ENCODE measurements at places on chromosomes 1 and 21.

DNA sequence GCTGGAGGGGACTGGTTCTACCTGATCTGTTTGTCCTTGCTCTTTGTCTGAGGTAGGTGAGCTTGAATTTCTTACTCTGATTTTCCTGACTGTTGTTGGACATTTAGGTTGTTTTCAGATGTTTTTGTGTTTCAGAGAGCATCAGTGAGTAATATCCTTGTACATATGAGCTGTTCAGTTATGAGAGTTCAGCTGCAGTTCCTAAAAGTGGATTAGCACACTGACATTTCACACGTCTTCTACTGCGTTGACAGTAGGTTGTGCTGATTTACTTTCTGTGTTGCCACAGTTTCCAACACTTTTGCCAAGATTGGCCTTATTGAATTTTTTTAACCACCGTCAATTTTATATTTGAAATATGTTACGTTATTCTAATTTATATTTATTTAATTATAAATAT is 27.7 kb downstream of the CXADR start:
- DNase-seq: no peak

GRCh38 chr1:29591601-29592260 is 355.4 kb downstream of the PTPRU start:
- no peak for DNase-seq

GRCh38 chr1:21323091-21323490 is 32.8 kb upstream of the ECE1 start:
- no peak for DNase-seq

DNA sequence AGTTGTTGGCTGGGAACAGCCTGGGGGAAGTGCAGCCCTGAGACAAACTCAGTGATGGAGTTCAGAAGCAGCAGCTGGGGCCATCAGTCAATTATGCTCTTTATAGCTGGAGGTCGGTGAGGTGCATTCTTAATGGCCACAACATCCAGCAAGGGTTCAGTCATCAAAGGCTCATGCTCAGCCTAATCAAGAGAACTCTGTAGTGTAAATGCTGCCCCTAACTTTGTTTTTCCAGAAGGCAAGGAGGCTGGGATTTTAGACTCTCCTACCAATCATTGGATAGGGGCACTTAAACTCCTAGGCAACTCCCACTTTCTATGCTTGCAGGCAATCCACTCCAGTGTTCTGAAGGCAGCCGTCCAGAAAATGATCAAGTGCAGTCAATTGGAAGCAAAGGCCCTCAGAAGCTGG is 15.0 kb upstream of the RGS4 start:
- no peak for DNase-seq

- no peak for DNase-seq
These were observed 38.6 kb downstream of the BRINP2 start for GRCh38 chr1:177209357-177209756.

DNA sequence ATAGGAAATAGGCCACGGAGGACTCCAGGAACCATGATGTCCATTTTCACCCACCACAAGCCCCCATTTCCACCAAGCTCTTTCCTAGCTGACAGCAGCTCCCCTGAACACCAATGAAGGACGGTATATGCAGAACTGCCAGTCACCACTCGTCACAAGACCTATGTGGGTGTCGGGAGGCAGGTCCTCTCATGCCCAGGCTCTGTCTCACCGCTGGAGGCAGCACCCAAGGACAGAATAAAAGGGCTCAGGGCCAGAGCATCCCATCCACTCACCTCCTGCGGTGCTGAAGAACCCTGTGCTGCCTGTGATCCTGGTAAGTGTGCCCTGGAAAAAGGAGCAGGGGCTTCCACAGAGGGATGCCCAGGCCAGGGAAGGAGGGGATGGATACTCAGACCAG is at the start of gene LCE1F:
LCE1F (plus strand) TSS at position 266 of the 400 bp plus-strand sequence. CDS start 1,232 bp downstream, outside the sequence.
- DNase-seq: no peak

- no peak for DNase-seq
These were observed 26.2 kb downstream of the MAGI3 start for GRCh38 chr1:113416496-113416895.

- no peak for DNase-seq
These were observed 23.3 kb downstream of the KCNN3 start for GRCh38 chr1:154846565-154847442.

DNA sequence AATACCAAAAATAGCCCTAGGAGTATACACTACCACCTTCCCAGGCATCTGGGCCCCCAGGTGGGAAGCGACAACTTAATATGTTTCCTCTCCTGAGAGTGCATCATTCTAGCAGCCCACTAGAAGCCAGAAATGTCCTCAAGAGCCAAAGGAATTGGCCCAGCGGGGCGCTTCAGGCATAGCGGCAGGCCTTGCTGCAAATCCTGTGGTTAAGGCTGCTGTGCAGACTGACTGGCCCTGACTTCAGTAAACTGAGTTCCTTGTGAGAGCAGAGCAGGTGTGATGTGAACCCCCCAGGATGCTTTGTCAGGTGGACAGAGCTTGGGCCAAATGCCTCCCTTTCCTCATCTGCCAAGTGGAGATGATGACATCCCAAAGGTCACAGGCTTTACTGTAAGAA is 29.7 kb upstream of the LDLRAP1 start:
- DNase-seq: no peak

DNA sequence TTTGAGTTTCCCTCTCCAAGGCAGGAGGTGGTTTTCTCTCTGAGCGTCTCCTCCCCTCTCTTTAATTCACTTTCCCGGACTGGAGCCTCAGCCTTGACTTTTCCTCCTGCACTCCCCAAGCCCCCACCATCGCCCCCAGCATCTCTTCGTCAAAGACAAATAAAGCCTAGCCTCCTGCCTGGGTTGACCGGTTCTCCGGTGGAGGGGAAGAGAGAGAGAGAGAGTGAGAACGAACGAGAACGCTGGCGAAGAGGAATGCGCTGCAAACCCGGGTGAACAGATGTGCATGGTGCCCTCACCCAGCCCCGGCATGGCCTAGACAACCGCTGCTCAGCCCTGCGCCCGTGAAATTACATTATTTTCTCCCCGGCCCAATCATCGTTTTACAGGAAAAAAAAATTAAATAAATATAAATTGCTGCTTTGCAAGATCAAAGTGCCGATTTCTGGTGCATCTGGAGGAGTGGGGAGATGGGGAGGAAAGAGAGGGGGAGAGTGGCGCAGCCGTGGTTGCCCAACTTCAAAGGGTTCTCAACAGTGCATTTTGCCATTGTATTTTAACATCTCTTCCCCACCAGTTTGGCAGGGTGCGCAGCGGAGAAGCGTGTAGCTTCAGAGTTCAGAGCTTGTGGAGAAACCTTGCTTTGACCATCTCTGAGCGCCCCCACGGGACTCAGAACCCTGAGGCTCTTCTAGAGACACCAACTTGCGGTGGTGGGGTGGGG is 11.4 kb upstream of the TBX15 start:
- DNase-seq: no peak

DNA sequence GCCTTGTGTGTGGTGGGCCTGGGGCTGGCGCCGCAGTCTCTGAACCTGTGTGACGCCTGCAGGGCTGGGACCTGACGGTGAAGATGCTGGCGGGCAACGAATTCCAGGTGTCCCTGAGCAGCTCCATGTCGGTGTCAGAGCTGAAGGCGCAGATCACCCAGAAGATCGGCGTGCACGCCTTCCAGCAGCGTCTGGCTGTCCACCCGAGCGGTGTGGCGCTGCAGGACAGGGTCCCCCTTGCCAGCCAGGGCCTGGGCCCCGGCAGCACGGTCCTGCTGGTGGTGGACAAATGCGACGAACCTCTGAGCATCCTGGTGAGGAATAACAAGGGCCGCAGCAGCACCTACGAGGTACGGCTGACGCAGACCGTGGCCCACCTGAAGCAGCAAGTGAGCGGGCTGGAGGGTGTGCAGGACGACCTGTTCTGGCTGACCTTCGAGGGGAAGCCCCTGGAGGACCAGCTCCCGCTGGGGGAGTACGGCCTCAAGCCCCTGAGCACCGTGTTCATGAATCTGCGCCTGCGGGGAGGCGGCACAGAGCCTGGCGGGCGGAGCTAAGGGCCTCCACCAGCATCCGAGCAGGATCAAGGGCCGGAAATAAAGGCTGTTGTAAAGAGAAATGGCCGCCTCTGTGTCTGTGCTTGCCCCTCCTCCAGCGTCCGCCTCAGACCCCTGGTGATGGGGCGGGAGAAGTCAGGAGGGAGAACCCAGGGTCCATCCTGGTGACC is 788 bp downstream of the ISG15 start:
- no peak for DNase-seq

- DNase-seq: no peak
These were observed 94.4 kb downstream of the COLGALT2 start for GRCh38 chr1:183942933-183943693.

DNA sequence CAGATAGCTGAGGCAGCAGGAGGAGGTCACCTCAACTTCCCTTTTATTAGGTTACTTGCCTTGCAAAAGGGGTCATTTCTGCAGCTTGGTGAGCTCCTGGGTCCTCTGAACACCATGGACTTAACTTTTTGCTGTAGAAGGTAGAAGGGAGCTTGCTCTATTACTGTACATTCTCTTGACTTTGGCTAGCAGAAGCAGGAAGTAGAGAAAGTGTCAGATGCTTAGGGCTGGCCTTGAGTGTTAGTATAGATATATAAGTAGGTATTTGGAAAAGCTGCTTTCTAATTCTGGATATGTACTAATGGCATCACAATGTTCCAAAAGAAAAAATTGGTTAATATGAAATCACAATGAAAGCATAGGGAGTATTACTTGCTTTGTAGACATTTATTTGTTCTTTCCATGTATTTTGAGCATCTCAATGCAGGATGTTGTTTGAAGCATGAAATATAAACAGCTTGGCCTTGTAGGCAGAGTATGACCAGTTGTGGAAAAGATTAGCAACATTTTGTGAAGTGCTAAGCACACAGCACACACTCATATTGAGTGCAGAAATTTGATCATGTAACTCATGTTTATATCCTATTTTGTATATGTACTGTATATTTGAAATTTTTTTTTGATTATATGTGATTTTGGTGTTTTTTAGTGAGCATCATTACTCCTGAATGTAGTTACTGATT is 108.8 kb downstream of the DYRK1A start:
- DNase-seq: no peak

- DNase-seq: no peak
These were observed 28.4 kb downstream of the FCRL5 start for GRCh38 chr1:157523774-157524493.

DNA sequence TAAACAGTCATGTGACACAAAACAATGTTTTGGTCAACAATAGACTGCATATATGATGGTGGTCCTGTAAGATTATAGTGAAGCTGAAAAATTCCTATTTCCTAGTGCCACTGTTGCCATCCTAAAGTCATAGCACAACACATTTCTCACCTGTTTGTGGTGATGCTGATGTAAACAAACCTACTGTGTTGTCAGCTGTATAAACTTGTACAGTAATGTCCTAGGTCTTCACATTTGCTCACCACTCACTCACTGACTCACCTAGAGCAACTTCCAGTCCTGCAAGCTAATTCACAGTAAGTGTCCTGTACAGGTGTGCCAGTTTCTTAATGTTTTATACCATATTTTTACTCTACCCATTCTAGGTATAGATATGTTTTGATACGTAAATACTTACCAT is 326.1 kb upstream of the USP24 start:
- no peak for DNase-seq

- DNase-seq: no peak
These were observed 21.8 kb downstream of the CHD1L start for GRCh38 chr1:147264158-147264768.

DNA sequence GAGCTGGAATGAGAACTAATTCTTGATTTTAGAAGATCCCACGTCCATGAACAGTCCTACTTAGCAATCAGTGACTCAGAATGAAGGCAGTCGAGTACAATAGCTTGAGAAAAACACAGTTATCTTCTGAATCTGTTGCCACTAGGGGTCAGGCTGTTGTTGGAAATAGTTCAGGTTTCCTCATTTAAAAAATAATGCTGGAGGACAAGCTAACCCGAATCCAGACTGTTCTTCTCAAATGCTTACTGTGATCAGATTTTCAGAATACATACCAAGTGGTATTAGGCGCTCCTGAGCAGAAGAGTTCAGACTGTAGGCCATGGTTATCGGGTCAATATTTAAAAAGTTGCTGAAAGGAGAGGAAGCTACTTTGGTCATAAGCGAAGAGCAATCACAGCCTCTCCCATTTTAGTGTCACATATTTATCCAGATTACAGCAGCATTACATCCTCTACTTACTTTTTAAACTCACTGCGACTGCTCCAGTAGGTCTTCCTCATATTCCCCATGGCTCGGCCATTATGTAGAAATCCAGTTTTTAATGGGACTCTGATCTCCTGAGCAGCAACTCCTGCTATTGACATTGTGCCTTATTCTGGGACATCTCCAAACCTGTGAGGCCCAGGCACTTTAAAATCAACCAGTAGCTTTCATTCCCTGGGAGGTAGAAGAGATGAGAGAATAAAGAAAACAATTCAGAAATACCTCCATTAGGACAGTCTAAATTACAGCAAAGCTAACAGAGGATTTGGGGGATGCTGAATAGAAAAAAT is 10.9 kb downstream of the ERRFI1 start:
- no peak for DNase-seq

DNA sequence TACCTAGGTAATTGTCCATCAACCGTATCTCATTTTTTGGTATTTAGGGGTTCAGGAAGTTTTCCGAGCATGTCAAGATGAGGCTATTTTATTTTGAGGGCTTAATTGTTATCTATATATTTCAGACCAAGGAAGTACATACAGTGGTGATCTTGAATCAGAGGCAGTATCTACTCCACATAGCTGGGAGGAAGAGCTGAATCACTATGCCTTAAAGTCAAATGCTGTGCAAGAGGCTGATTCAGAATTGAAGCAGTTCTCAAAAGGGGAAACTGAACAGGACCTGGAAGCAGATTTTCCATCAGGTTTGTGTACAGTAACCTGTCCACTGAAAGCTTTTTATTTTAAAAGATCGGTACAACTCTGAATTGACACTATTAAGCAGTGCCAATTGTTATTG is 130.2 kb downstream of the ZMYM4 start:
- DNase-seq: no peak

GRCh38 chr1:20472121-20472520 is 13.9 kb downstream of the CAMK2N1 start:
- no peak for DNase-seq

GRCh38 chr1:43937179-43937865 is 3.7 kb downstream of the ARTN start:
- DNase-seq: no peak

GRCh38 chr1:38758820-38759219 is 100.8 kb downstream of the RRAGC start:
- no peak for DNase-seq

GRCh38 chr1:1020000-1020404 is at the start of gene AGRN:
AGRN (plus strand) TSS chr1:1020120; CDS start chr1:1020173, 53 bp downstream.
- no peak for DNase-seq

- DNase-seq: no peak
These were observed 464.2 kb upstream of the DAB1 start for GRCh38 chr1:57887964-57888491.

- DNase-seq: no peak
These were observed 28.9 kb downstream of the MATN1 start for GRCh38 chr1:30694280-30695175.

- no peak for DNase-seq
These were observed 776 bp upstream of the CADM3 start for GRCh38 chr1:159170639-159171038.

DNA sequence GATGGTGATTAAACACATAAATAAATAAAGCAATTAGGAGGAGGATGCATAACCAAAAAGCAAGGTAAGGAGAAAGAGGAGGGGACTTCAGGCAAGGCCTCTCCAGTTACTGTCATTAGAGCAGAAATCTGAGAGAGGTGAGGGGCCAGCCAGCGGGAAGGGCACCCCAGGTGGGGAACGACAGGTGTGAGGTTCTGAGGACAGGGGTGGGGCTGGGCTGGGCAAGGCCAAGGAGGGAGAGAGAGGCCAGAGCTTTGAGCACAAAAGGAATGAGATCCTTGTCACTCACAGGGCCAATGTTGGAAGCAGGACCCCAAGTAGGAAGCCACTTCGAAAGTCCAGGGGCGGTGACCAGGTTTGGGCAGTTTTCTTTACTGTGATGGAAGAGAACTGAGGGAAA is 182.2 kb upstream of the RAB4A start:
- DNase-seq: no peak

All from CMK (cell line).